ENCODE measurements at places on chromosomes 12 and 14. TPM values are rescaled to one million over a fixed set of nuclear protein-coding genes. Genes with fewer than 3 reads are reported as not detected.

The CLEC4C gene
- total RNA-seq = not detected

The HCAR1 gene
- 38.4 TPM for total RNA-seq

The AMDHD1 gene
- total RNA-seq = 0.36 TPM

The KRT78 gene
- not detected for total RNA-seq

The TMEM63C gene
- 3.1 TPM for total RNA-seq

The LRRC10 gene
- total RNA-seq = not detected

The TSPAN31 gene
- total RNA-seq = 35.0 TPM

The LRP1-AS gene
- not detected for total RNA-seq

The KLHL33 gene
- not detected for total RNA-seq

The TESPA1 gene
- not detected for total RNA-seq

The C12orf54 gene
- not detected for total RNA-seq

The NUAK1 gene
- 1.3 TPM for total RNA-seq

The PLEK2 gene
- 48.1 TPM for total RNA-seq

The KRT83 gene
- total RNA-seq = 0.94 TPM

The SP1 gene
- total RNA-seq = 56.5 TPM

All from HT-29 (cell line).